ENCODE measurements at places on chromosomes 7 and 10. TPM values are rescaled to one million over a fixed set of nuclear protein-coding genes. Genes with fewer than 3 reads are reported as not detected.

FZD8 gene
- 3.8 TPM for total RNA-seq

- DNase-seq = no peak
Observed at GRCh38 chr7:133650069-133650468, 397.2 kb downstream of the EXOC4 start.

GRCh38 chr7:75866489-75867389 is 12.1 kb upstream of the RHBDD2 start:
- DNase-seq = no peak

DNA sequence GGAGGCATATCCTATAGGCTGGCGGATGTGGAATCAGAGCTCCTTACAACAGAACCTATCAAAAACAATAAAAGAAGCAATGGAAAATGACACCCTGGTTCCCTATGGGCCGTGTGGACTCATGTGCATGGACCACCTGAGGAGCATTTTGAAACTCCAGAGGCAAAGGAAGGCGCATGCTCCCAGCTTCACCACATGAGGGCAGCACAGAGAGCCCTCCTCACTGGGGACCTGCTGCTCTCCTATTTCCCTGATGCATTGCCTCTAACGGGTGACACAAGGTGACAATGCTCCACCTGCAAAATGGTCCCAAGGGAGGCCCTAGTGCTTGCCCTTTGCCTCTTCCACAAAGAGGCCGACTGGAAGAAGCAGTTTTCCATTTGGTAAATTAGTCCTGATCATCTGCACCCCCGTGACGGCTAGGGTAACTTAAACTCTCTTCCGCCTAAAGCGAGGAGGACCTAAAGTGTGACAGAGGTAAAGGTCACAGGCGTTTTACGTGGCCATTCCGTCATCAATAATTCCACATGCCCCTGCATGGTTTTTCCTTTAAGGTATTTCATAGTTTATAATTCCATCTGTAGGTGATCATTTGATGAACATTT is 67.7 kb downstream of the GPAM start:
- DNase-seq = no peak

PAX4 gene
- total RNA-seq = not detected

DNA sequence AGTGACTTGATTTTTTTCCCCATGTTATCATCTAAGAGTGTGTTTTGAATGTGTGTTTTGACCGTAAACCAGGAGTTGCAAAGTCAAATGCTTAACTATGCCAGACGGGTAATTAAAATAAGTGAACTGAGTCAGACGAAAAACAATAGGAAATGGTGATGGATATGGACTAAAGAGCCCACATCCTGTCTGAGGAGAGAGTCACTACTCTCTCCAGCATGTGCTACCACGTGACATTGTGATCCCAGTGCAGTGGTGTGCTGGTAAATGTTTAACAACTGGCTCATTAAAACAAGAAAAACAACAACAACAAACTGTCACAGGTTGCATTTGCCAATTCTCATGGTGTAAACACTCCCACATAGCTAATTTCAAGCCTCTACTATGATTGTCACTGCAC is 164.3 kb downstream of the SUGCT start:
- no peak for DNase-seq

Data from omental fat pad (tissue), 4 donors.